ENCODE measurements at places on chromosomes 4 and X. TPM values are rescaled to one million over a fixed set of nuclear protein-coding genes. Genes with fewer than 3 reads are reported as not detected.

DNA sequence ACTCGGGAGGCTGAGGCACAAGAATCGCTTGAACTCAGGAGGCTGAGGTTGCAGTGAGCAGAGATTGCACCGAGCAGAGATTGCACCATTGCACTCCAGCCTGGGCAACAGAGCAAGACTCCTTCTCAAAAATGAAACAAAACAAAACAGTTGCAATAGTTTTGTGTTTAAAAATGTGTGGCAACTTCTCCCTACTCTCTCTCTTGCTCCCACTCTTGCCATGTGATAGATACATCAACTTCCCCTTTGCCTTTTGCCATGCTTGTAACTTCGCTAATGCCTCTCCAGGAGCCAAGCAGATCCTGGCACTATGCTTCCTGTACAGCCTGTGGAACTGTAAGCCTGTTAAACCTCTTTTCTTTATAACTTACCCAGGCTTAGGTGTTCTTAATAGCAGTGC lies 52.5 kb upstream of the INTU start:
- DNase-seq, result no peak

HHIP gene
- 0.09 TPM for total RNA-seq

IQSEC2 gene
- total RNA-seq, result 15.6 TPM

DNA sequence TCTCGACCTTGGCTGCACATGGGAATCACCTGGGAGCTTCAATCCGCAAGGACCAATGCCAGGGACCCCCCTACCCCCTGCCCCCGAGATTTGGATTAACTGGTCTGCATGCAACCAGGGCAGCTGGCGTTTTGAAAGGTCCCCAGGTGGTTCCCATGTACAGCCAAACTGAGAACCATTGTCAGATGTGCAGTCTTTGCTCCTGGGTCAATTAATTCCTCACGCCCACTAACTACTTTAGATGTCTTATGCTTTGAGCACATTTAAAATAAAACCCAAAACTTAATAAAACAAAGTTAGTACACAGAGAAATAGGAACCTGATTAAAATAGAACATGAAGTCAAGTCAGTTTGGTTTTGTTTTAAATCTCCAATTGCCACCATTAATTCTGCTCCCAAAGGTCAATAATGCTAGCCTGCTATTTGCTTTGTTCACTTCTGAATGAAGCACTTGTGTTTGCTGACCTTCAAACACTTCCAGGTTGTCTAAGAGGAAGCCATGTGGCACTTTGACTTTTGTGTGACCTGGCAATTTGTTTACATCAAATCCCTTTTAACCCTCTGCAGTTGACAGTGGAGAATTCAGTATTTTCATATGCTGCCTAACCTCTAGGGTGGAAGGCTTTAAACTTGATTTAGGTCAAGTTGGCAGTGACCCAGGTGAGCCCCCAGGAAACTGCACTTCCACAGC lies 27.2 kb upstream of the TMSB4X start:
- DNase-seq, result no peak

S100P gene
- 210 TPM for total RNA-seq

RTL5 gene
- total RNA-seq, result 0.37 TPM

All from NCI-H460 (cell line).